ENCODE measurements at places on chromosomes 2 and 18.

- DNase-seq, result no peak
Observed at GRCh38 chr2:152532241-152532640, 185.0 kb downstream of the PRPF40A start.

GRCh38 chr2:28624793-28625701 lies 126.6 kb upstream of the PPP1CB start:
- peak; percentile 15 for DNase-seq

- no peak for DNase-seq
Observed at GRCh38 chr2:163573652-163574051, 162.2 kb downstream of the FIGN start.

DNA sequence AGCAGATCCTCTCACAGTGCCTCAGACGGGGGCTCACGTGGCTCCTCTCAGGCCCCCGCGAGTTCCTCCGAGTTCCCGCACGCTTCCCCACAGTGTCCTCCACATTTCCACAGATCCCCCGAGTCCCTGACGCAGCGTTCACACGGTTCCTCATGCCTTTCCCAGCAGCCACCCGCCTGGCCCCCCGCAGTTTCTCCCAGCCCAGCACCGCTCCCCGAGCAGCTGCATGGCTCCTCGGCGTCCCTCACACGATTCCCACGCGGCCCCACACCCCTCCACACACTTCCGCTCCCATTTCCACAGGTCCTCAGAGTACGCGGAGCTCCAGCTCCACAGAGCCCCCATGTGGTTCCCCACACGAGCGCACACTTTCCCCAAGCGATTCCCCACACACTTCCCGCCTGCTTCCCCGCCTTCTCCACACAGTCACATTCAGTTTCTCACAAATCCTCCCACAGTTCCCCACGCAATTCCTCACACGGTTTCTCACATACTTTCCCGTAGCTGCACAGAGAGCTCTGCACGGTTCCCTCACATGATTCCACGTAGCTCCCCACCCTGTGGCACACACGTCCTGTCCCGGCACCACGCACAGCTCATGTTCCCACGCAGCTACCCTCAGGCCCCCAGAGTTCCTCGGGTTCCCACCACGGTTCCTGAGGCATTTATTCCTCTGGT lies 39.9 kb downstream of the KIF1A start:
- no peak for DNase-seq

GRCh38 chr2:120747281-120747680 lies 11.6 kb downstream of the GLI2 start:
- no peak for DNase-seq

DNA sequence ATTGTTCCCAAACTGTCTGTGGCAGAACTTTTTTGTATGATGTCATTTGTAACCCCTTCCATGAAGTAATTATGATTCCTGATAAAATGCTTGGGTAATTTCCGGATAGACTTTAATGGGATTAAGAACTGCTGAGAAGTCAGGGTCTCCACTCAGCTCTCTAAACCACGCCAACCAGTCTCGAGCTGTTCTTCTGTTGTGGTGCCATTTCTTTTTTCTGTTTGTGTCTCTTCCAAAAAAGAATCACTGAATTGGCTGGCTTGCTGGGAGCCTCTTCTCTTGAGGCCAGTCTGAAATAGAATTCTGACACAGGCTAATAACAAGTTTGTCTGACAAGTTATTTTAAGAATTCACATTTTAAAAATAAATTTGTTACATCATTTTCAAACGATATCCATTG lies 198.9 kb downstream of the BCL2 start:
- no peak for DNase-seq

DNA sequence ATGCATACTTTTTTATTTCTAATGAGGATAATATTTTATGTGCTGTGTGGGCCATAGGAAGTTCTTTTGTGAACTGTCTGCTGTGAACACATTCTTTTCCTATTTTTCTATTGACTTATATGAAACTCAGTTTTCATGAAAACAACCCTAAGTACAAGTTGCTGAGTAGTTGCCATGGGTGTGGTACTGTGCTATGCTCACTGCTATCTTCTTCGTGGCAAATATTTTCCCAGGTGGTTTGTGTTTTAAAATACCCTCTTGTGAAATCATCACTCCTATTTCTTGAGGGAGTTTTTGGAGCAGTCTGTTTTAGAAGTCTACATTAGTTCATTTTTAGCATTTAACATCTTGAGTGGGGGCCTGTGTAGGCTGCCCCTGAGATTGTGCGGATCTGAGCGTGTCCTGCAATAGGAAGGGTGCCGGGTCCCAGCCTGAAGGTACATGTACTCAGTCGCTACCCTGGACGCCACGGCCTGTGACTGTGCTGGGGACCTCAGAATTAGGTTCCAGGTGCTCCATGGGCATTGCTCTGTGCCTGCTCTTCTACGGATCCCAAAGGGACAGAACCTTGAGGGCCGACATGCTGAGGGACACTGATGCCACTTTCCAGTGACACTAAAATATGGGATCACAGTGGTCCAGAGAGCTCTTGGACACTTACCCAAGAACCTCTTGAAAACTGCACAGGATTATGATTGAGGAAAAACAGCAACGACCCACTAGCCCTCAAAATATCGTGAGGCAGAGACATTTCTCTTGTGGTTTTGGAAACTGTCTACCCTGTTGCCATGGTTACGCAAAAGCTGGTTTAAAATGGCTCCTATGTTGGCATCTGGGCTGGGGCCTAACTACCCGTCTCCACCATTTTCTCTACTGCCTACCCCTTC lies 480.4 kb downstream of the TGIF1 start:
- no peak for DNase-seq

DNA sequence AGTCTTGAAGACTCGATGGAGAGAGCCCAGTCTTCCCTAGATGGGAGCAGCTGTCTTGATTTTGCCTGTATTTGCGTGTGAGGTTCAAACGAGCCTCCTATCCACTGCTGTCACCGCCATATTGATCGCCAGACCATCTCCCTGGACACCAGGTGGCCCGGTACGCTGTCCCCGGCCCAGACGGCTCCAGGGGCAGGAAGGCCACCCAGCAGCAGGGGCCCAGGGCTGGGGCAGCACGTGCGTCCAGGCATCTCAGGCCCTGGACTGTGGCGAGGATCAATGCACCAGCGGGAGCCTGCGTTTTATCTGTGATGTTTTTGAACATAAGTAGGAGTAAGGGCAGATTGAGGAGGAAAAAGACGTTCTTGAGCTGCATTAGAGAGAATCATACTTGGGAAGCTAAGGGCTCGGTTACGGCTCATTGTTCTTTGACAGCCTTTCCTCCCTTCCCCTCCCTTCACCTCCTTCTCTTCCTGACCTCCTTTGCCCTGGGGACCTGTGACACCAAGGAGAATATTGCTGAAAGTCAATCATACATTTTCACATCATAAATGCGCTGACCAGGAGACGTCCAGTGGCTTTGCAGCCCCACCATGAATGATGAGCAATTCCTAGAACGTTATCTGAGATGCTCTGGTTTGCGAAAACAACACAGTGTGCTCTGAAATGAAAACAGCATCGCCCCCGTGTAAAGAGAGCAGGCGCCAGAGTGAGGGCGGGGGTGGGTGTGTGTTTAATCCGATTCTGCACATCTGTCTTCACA lies 711.2 kb upstream of the SALL3 start:
- DNase-seq, result no peak

DNA sequence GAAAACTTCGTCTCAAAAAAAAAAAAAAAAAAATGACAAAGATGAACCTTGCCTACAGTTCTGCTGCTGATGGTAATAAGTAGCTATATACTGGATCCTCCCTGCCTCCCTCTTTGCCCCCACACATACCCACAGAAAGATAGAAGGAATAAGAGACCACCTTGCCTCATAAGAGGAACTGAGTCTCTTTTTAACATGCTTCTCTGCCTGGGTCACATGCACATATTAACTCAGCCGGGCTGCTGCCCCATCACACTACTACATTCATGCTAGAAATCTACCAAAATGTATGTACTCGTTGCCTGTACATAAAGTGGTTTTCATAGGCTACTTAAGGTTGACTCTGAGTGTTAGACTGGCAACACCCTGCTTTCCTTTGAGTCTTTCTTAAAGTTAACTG lies 78.9 kb upstream of the B3GNT2 start:
- no peak for DNase-seq

DNA sequence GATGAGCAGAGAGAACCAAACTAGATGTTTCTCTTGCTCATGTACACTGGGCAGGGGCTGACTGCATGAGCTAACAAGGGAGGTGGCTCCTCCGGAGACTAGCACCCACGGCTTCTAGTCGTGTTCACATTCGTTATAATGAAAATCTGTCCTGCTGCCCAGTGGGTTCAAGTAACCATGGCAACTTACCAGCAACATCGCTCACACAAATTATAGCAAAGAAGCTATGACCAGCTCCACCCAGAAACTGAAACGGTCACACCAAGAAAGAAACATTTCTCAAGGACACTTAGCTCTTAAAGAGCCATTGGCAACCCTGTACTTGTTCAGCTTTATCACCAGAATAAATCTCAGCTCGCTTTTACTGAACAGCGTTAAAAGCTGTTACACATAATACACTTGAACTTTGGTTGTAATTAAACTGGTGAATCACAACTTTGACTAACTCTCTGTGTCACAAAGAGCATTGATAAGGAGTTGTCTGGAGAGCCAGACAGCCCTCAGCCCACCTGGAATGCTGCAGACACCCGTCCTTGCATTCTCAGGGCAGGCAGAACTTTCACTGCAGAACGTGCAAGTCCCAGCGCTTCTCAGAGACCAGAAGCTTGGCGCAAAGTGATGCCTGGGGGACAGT lies 141.2 kb downstream of the PID1 start:
- no peak for DNase-seq

DNA sequence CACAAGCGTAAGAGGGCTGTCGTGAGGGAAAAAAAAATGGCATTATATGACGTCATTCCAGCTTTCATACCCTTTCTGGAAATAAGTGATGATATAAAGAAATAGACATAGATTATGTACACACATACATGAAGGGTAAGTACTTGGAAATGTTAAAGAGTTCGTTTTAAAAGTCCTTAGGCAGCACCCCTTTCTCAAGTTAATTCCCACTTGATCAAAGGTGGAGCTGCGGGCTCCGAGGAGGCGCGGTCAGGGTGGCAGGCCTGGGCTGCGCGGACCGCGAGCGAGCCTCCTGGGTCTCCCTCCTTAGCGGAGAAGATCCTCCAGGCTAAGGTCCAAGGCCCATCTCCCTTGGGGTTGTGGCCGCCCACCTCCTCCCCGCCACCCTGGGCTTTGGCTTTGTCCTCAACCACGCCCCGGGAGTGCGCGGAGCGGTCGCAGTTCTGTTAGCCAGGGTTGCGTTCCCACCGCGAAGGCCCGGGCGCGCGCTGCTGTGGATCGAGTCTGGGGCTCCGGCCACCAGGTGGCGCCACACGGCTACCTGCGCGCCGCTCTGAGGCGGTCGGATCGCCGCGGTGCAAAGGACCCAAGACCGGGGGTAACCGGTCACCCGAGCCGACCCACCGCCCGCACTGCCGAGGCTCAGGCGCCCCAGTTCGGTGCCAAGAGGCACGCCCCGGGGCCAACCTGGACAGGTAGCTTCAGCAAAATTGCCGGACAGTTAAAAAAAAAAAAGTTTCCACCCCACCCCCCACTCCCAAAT lies 66.8 kb downstream of the HNRNPLL start:
- DNase-seq, result peak; percentile 10

DNA sequence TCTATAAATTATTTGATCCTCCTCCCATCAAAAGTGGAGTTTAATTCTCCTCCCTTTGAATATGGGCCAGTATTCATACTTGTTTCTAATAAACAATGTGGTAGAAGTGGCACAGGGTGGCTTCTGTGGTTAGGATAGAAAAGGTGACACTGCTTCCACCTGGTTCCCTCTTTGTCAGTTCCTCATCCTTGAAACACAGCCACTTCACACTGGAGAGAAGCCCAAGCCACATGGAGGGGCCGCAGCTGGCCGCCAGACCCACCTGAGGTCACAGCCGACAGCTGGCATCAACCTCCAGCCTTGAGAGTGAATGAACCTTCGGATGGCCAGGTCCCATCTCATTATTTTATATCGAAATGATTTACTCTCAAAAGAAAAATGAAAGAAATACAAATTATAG lies 27.5 kb upstream of the SLC66A3 start:
- no peak for DNase-seq

All from activated CD8-positive, alpha-beta memory T cell treated with anti-CD3 and anti-CD28 coated beads for 1 hour (primary cell).